NCI-H1436 (cell line): ENCODE measurements at places on chromosomes 1 and 21.

DNA sequence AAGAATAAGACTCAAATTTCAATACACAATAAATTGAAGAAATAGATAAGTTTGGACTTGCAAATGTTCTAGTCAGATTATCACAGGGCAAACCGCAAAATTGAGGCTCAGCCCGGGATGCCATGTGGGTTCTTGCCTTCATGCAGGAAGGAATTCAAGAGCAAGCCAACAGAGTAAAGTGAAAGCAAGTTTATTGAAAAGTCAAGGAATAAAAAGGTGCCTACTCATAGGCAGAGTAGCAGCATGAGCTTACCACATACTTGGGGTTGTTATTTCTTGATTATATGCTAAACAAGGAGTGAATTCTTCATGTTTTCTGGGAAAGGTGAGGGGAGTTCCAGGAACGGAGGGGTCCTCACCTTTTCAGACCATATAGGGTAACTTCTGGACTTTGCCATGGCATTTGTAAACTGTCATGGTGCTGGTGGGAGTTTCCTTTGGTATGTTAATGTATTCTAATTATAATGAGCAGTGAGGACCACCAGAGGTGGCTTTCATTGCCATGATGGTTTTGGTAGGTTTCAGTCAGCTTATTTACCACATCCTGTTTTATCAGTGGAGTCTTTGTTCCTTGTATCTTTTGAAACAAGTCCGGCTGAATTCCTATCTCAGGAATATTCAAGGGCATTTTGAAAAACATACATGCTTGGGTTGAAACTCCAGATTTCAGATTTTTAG lies 2.0 kb upstream of the OR2AK2 start:
- no peak for DNase-seq

DNA sequence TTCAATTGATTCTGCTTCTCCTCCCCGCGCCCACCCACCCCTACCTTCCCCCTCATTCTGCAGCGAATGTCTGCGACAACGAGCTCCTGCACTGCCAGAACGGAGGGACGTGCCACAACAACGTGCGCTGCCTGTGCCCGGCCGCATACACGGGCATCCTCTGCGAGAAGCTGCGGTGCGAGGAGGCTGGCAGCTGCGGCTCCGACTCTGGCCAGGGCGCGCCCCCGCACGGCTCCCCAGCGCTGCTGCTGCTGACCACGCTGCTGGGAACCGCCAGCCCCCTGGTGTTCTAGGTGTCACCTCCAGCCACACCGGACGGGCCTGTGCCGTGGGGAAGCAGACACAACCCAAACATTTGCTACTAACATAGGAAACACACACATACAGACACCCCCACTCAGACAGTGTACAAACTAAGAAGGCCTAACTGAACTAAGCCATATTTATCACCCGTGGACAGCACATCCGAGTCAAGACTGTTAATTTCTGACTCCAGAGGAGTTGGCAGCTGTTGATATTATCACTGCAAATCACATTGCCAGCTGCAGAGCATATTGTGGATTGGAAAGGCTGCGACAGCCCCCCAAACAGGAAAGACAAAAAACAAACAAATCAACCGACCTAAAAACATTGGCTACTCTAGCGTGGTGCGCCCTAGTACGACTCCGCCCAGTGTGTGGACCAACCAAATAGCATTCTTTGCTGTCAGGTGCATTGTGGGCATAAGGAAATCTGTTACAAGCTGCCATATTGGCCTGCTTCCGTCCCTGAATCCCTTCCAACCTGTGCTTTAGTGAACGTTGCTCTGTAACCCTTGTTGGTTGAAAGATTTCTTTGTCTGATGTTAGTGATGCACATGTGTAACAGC lies 339.9 kb downstream of the NTNG1 start:
- no peak for DNase-seq

GRCh38 chr1:97010566-97011264 lies 289.1 kb downstream of the PTBP2 start:
- DNase-seq, result no peak

GRCh38 chr1:180267761-180268555 lies 37.9 kb downstream of the LHX4 start:
- no peak for DNase-seq

DNA sequence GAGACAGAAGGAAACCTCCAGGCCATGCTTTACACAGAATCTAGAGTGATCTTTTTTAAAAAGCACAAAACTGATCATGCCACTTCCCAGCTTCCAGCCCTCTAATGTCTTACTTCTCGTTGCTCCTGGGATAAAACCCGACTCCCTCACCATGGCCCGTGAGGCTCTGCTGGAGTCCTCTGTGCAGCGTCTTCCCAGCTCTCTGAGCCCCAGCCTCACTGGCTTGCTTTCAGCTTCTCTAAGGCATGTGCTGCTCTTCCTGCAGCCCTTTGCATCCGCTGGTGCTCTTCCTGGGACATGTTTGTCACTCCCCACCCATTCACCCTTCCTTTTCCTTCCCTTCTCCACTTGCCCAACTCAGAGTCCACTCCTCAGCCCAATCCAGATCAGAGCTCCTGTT lies 184.1 kb downstream of the AK5 start:
- DNase-seq, result no peak

GRCh38 chr1:161193561-161194235 lies 5.2 kb downstream of the ADAMTS4 start:
- no peak for DNase-seq

DNA sequence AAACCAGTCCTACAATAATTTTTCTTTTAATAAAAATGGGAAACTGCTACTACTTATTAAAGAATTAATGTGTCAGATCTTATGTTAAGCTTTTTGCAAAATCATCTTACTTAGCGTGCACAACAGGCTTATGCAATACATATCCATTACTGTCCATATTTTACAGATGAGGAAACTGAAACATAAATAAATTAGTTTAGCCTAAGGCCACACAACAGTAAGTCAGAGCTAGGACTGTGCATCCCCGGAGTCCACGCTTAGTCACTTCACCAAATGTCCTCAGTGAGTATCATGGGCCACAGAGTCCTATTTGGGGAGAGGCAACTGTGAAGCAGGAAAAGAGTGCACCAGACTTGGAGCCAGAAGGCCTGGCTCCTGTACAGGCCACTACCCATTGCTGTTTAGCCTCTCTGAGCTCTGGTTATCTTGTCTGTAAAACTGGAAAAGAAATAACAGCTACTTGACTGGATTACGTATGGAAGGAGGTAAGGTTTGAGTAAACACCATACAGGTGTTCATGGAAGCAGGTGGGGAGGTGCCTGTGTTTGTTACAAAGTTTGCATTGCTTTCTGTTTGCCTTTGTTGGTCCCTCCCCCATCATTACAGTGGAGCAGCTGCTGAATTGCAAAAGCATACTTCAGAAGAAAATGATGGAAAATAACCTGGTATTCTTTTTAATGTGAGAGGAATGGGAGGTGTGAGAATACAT lies 192.8 kb downstream of the FCRL5 start:
- peak; percentile 20 for DNase-seq

GRCh38 chr1:99407018-99407417 lies 142.7 kb downstream of the PLPPR4 start:
- DNase-seq, result no peak

DNA sequence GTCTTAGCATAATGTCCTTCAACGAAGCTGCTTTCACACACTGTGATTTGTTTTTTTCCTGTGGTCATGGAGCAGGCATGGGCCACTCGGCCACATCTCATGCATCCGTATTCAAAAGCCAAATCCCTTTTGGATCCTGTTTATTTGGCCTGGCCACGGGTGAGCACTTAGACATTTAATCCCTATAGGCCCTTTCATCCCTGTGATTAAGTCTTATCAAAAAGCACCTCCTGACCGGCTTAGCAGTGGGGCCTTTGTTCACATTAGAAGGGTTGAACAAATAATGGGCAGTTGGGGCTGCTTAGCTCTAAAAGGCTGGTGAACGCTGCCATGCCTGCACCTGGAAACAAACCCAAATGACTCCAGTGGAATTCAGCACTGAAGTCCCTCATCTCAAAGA lies 2.0 kb downstream of the KCNE2 start:
- DNase-seq, result no peak

- DNase-seq, result no peak
Observed at GRCh38 chr21:42105476-42106315, 34.6 kb downstream of the UMODL1 start.
